H1 (cell line): ENCODE measurements at places on chromosomes 3 and 15. TPM values are rescaled to one million over a fixed set of nuclear protein-coding genes. Genes with fewer than 3 reads are reported as not detected.

TAGLN3 gene
- polyA plus RNA-seq: 6.3 and 6.9 TPM in 2 replicates

GRCh38 chr3:14479591-14479990 is 60.6 kb downstream of the GRIP2 start:
- DNase-seq: no peak
- H3K4me1 ChIP-seq: peaks cover 8% of the 10 kb centered on the region
- H3K27me3 ChIP-seq: no peaks in the 10 kb centered on the region
- no peak overlapping the region for H3K27ac ChIP-seq
- H3K4me3 ChIP-seq: no peak overlapping the region
- peaks cover 29% of the 10 kb centered on the region for H3K36me3 ChIP-seq

CFAP91 gene
- polyA plus RNA-seq: 4.7 and 7.4 TPM in 2 replicates

CDCP1 gene
- polyA plus RNA-seq: 10.0 and 10.1 TPM in 2 replicates

DNA sequence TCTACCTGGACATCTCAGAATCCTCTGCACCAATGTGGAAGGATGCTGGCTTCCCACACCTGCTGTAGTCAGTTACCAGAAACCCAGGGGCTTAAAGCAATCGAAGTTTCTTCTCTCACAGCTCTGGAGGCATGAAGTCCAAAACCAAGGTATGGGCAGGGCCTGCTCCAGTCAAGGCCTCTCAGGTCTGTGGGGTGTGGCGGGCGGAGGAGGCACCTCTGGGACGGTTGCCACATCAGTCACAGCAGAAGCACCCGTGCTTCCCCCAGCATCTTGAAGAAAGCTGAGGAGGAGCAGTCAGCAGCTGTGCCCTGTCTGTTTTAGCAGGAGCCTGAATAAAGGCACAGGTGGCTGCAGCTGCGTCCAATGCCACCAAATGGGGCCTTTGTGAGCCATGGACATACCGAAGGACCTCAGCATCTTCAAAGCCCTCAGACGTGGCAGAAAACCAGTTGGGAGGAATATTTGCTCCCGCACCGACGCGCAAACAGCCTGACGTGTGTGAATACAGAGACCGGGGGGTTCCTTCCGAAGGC is 68.9 kb downstream of the TFRC start:
- no peaks in the 10 kb centered on the region for H3K27me3 ChIP-seq
- no peaks in the 10 kb centered on the region for H3K4me1 ChIP-seq
- DNase-seq: no peak
- no peak overlapping the region for H3K4me3 ChIP-seq
- H3K27ac ChIP-seq: no peak overlapping the region

ABCF3 gene
- 57.8 and 76.6 TPM in 2 replicates for polyA plus RNA-seq

GRCh38 chr3:127747066-127747465 is 74.3 kb downstream of the ABTB1 start:
- no peak for DNase-seq
- H3K4me3 ChIP-seq: no peak overlapping the region
- H3K4me1 ChIP-seq: no peaks in the 10 kb centered on the region
- no peaks in the 10 kb centered on the region for H3K36me3 ChIP-seq
- H3K27ac ChIP-seq: no peak overlapping the region; the same call in 1 of the 2 replicates

ST3GAL6 gene
- polyA plus RNA-seq: 2.6 and 3.3 TPM in 2 replicates

DNA sequence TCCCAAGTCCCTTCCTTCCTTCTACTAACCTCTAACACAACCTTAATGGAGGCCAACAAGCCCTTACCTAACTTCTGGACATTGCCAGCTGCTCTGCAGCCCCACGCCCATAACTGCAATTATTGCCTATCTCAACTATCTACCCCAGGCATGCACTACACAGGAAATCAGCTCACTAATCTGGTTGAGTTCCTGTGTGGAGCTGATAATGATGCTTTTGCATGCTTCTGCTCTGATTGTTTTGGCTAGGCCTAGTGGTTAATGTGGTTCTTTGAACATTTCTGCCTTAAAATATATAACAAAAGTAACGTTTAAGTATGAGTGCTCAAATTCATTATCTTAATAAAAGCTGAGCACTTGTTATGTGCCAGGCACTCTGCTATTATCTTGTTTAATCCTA is 463.9 kb downstream of the MFSD1 start:
- no peaks in the 10 kb centered on the region for H3K27me3 ChIP-seq
- DNase-seq: no peak
- no peaks in the 10 kb centered on the region for H3K4me1 ChIP-seq
- no peak overlapping the region for H3K4me3 ChIP-seq
- H3K27ac ChIP-seq: no peak overlapping the region
- no peaks in the 10 kb centered on the region for H3K36me3 ChIP-seq

DNA sequence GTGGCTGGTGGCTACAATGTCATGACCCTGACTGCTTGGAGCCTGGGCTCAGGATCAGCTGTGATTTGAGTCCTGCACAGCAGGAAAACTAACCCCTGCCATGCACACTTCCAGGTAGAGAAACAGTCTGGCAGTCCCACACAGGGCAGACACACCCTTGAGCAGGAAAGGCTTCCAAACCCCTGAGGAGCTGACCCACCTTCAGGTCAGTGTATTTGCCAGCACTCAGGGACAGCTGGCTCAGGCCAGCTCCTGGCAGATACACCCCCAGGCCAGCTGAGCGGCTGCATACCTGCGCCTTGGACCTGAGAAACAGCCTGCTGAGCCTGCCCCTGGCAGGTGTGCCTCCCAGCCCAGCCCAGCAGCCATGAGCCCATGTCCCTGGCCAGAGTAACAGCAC is 22.2 kb upstream of the CDAN1 start:
- no peaks in the 10 kb centered on the region for H3K36me3 ChIP-seq
- no peak overlapping the region for H3K27ac ChIP-seq
- H3K4me3 ChIP-seq: no peak overlapping the region
- H3K4me1 ChIP-seq: peaks cover 1% of the 10 kb centered on the region
- no peak for DNase-seq

NUP210 gene
- 51.0 and 55.0 TPM in 2 replicates for polyA plus RNA-seq

GRCh38 chr15:80436511-80437307 is 32.5 kb downstream of the ARNT2 start:
- no peaks in the 10 kb centered on the region for H3K36me3 ChIP-seq
- no peak overlapping the region for H3K4me3 ChIP-seq
- H3K4me1 ChIP-seq: peaks cover 2% of the 10 kb centered on the region; the same call in 1 of the 2 replicates

TIGIT gene
- 0.02 and 0.17 TPM in 2 replicates for polyA plus RNA-seq

HLTF gene
- polyA plus RNA-seq: 18.1 and 21.9 TPM in 2 replicates

GRCh38 chr15:41966920-41967465 is 5.4 kb downstream of the EHD4 start:
- peaks cover 10% of the 10 kb centered on the region for H3K4me1 ChIP-seq
- H3K27ac ChIP-seq: no peak overlapping the region
- no peak overlapping the region for H3K4me3 ChIP-seq
- H3K36me3 ChIP-seq: no peaks in the 10 kb centered on the region

- no peaks in the 10 kb centered on the region for H3K36me3 ChIP-seq
- no peak overlapping the region for H3K27ac ChIP-seq
- no peak for DNase-seq
- H3K27me3 ChIP-seq: peaks cover 78% of the 10 kb centered on the region
Measured at GRCh38 chr15:79091204-79091867, 756 bp upstream of the RASGRF1 start.

FAM3D gene
- polyA plus RNA-seq: 0.08 TPM in 1 of 2 replicates, not detected in the other

PLAAT1 gene
- polyA plus RNA-seq: 3.7 and 4.5 TPM in 2 replicates

- no peak overlapping the region for H3K4me3 ChIP-seq
- no peaks in the 10 kb centered on the region for H3K36me3 ChIP-seq
- peaks cover 19% of the 10 kb centered on the region for H3K4me1 ChIP-seq
- no peaks in the 10 kb centered on the region for H3K27me3 ChIP-seq
Measured at GRCh38 chr15:89119489-89120478, 31.5 kb downstream of the ABHD2 start.

LRRC31 gene
- polyA plus RNA-seq: not detected in 2 replicates

RBP2 gene
- polyA plus RNA-seq: not detected in 2 replicates

DNA sequence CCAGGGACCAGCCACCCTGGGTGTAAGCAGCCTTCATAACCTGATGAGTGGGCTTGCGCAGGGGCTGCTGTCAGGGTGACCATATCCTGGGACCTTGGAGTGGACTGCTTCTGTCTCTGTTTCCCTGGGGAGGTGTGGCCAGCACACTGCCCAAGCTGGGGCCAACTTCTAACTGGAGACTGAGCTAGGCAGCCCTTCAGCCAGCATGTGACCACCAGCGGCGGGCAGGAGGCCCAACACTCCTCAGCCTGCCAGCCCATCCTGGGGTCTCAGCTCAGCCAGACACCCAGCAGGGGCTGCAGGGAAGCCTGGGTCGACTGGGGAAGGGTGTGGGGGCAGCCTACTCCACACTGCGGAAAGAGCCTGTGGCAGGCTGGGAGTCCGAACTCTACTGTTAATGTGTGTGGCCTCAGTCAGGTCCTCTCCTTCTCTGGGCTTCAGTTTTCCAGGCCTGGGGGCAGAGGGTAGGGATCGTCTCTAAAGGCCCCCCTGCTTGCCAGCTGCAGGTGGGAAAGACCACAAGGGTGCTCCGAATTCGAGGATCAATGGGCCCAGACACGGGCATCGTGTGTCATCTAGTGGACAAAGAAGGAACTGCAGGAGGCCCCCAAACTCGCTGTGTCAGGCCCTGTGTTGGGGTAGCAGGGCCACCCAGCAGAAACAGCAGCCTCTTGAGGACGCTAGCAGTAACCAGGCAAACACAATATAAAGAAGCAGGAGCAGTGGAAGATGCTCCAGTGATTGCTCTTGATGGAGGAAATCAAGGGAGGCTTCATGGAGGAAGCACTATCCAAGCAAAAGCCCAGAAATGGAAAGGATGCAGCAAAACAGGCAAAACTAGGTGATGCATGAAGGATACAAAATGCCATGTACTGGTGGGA is 2.0 kb upstream of the SEMA3G start:
- peak; percentile 95 for DNase-seq
- no peak overlapping the region for H3K27ac ChIP-seq
- peaks cover 18% of the 10 kb centered on the region; the same call in 1 of the 2 replicates for H3K4me1 ChIP-seq
- H3K27me3 ChIP-seq: no peaks in the 10 kb centered on the region

DNA sequence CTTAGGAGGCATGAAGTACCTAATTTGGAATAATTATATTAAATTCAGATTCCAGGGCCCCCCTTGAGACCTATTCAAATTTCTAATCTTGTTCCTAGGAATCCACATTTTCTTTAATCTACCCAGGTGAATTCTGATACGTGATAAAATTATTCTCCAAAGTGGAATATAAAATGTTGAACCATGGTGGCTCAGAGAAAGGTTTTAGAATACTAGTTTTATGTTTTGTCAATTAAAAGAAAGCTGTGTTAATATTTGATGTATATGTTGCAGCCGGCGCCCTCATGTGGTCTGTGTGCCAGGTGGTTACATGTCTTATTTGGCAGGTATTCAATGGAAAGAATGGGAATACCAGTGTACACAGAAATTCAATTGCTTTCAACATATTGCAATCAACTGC is 321.8 kb downstream of the FEZF2 start:
- no peak for DNase-seq
- H3K36me3 ChIP-seq: no peaks in the 10 kb centered on the region
- no peak overlapping the region for H3K27ac ChIP-seq

GRCh38 chr3:195162033-195162669 is 108.8 kb downstream of the XXYLT1 start:
- no peak overlapping the region for H3K27ac ChIP-seq
- no peak overlapping the region for H3K4me3 ChIP-seq
- no peaks in the 10 kb centered on the region for H3K27me3 ChIP-seq
- no peaks in the 10 kb centered on the region for H3K4me1 ChIP-seq

- H3K4me1 ChIP-seq: no peaks in the 10 kb centered on the region
- H3K36me3 ChIP-seq: no peaks in the 10 kb centered on the region
- no peak overlapping the region for H3K4me3 ChIP-seq
- H3K27ac ChIP-seq: no peak overlapping the region
- DNase-seq: no peak
Measured at GRCh38 chr3:140378571-140379340, 299.1 kb upstream of the TRIM42 start.

AGBL1 gene
- polyA plus RNA-seq: not detected in 2 replicates

GRCh38 chr15:59632714-59633113 is 21.1 kb downstream of the GCNT3 start:
- no peak overlapping the region for H3K27ac ChIP-seq
- DNase-seq: peak; percentile 33
- H3K4me1 ChIP-seq: no peaks in the 10 kb centered on the region
- H3K27me3 ChIP-seq: no peaks in the 10 kb centered on the region
- H3K4me3 ChIP-seq: no peak overlapping the region

DNA sequence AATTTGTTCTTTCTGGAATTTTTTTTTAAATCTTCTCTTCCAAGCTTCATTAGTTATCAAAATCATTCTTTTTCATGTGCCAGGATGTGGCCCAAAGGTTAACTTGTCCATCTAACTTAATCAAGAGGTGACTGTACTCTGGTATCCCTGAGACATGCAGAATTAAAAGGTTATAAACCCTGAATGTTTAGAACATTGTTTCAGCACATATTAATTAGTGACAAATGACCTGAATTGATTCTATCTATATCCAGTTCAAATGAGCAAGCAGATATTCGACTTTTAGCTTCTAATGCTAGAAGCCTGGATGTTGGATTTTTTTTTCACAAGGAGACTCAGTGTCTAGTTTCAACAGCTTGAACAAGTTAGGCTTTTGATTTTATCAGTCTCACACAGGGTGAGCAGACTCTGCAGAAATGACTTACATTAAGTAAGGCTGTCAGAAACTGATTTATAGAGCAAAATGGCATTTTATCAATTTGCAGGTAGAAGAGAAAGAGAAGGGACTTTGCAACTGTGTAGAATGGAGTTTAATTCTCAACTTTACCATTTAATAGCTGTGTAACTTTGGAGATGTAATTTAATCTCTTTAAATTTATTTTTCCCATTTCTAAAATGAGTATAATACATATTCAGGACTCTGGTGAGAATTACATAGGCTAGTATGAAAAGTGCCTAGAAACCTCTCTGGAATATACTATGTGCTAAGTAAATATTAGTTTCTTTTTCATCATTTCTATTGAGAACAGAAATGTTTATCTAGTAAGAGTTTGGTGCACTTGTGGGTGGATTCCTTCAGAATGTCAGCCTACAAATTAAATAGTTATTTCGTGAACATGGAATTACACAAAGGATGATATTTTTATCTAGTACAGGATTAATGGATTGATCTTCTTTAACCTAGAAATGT is 100.0 kb downstream of the ALCAM start:
- DNase-seq: no peak
- no peak overlapping the region for H3K4me3 ChIP-seq
- no peaks in the 10 kb centered on the region for H3K4me1 ChIP-seq
- no peaks in the 10 kb centered on the region for H3K36me3 ChIP-seq

PLA2G4E gene
- polyA plus RNA-seq: 0.03 TPM in 2 replicates

- no peaks in the 10 kb centered on the region for H3K27me3 ChIP-seq
- no peak overlapping the region for H3K4me3 ChIP-seq
- no peaks in the 10 kb centered on the region for H3K36me3 ChIP-seq
- DNase-seq: no peak
- H3K4me1 ChIP-seq: no peaks in the 10 kb centered on the region
- H3K27ac ChIP-seq: no peak overlapping the region
Measured at GRCh38 chr15:84947947-84948830, 33.5 kb upstream of the PDE8A start.

ISLR2 gene
- 0.30 and 0.47 TPM in 2 replicates for polyA plus RNA-seq
